CD8-positive, alpha-beta memory T cell (primary cell): ENCODE measurements at places on chromosomes 2 and 18. TPM values are rescaled to one million over a fixed set of nuclear protein-coding genes. Genes with fewer than 3 reads are reported as not detected.

Gene NEB
- total RNA-seq, result 0.31 TPM

Gene CD8A
- total RNA-seq, result 359 TPM

Gene TWIST2
- total RNA-seq, result not detected

Gene FAM161A
- total RNA-seq, result 5.8 TPM

Gene DES
- total RNA-seq, result not detected

Gene KLF7
- total RNA-seq, result 12.1 TPM

Gene CIB4
- total RNA-seq, result not detected

Gene TSGA10
- 6.7 TPM for total RNA-seq

Gene SCYGR4
- not detected for total RNA-seq

Gene BOLA3
- 131 TPM for total RNA-seq

Gene DOK1
- 24.4 TPM for total RNA-seq

Gene MEP1B
- total RNA-seq, result not detected

Gene UGT1A10
- total RNA-seq, result not detected

Gene COL6A3
- total RNA-seq, result 9.5 TPM

Gene FER1L5
- total RNA-seq, result not detected

Gene GPAT2
- 33.6 TPM for total RNA-seq

Gene MC2R
- not detected for total RNA-seq

Gene CRACDL
- 0.27 TPM for total RNA-seq

Gene DSG4
- total RNA-seq, result not detected
